ENCODE measurements at places on chromosomes 2 and 18.

DNA sequence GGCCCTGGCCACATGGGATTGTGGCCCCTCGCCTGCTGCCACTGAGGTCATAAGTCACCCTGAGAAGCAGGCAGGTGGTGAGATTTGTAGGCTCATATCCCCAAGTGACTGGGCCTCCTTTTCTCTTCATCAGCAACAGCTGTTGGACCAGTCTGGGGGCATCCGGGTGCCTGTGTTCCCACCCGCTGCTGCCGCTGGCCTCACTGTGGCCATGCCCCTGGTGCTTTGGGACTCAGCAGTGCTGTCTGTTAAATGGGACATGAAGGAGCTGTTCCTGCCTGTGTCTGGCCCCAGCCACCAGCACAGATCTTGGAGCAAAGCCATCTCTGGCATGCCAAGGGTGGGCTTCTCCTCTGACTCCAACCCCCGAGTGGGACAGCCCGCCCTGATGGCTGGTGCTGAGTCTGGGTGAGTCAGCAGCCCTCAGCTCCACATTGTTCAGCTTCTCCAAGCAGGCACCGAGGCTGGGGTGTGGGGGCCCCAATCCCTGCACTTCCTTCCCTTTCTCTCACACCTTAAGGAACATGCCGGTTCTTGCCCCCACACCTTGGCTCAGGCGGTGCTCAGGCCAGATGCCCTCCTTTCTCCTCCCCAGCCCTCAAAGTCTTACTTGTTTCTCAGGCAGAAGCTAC lies 207.9 kb downstream of the GLI2 start:
- DNase-seq, result no peak

DNA sequence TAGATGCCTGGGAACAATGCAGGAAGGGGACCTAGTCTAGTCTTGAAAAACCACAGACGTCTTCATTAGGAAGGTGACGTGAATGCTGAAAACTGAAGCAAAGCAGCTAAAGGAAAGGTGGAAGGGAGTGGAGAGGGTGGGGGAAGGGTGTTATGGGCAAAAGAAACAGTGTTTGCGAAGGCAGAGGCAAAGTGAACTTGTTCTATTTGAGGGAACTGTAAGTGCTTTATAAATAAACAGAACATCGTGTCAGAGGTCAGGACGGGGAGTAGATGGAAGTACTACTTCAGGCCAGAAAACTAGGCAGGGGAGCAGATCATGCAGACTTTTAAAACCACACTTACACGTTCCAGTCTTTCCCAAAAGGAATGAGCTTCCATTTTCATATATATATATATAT lies 57.8 kb downstream of the FASTKD2 start:
- no peak for DNase-seq

DNA sequence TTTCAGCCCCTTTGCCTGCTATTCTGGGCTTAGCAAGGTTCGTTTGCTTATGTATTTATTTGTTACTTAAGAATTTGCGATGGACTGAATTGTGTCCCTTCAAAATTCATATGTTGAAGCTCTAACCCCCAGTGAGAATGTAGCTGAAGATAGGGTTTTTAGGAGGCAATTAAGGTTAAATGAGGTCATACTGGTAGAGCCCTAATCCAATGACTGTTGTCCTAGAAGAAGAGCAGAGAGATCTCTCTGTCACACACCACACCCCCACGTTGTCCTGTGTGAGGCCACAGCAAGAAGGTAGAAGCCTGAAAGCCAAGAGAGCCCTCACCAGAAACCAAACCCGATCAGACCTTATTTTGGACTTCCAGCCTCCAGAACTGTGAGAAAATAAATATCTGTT lies 66.7 kb downstream of the KIAA1328 start:
- DNase-seq, result no peak

- DNase-seq, result no peak
These were observed 79.7 kb downstream of the STRN start for GRCh38 chr2:36886664-36887063.

DNA sequence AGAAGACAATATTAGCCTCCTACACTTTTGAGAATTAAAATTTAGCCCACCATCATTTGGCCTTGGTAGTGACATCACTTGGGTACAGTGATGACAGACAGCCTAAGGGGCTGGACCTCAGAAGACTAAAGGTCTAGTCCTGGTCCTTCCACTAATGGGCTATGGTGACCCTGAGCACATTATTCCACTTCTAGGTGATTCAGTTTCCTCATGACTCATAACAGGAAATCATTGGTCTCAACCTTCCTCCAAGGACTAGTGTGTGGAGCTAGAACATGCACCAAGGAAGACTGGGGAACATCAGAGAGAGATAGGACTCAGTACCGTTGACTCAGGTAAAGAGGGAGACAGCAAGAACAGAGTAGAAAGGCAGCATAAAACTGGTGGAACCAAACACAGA lies 64.0 kb downstream of the TFCP2L1 start:
- DNase-seq, result no peak

DNA sequence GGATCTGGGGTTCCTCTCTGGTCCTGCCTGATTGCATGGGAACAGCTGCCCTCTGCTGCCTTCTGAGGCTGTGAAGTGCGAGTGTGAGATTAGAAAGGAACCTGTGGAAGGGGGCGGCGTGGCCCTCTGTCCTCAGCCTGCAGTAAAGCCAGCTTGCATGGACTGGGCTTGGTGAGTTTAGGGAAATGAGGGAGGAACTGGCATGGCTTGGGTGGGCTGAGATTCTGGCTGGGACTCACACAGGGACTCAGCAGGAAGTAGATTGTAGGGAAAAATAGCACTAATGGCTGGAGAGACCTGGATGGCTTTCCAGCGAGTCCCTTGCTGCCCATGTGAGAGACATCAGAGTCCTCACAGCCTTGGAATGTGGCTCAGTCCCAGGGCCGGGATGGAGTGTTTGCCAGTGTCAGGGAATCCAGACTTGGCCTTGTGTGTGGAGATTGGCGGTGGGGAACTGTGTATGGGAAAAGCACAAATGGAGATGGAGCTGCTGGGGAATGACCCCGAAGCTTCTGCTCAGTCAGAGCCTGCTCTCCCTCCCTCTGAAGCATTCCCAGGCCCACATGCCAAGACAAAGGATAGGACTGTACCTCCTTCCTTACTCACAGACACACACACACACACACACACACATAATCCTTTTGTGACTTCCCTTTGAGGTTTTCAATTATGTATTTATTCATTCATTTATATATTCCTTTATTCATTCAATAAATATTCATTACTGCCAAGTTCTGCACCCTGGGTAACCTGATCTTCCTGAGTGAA lies 115.4 kb downstream of the ACAA2 start:
- DNase-seq, result no peak

DNA sequence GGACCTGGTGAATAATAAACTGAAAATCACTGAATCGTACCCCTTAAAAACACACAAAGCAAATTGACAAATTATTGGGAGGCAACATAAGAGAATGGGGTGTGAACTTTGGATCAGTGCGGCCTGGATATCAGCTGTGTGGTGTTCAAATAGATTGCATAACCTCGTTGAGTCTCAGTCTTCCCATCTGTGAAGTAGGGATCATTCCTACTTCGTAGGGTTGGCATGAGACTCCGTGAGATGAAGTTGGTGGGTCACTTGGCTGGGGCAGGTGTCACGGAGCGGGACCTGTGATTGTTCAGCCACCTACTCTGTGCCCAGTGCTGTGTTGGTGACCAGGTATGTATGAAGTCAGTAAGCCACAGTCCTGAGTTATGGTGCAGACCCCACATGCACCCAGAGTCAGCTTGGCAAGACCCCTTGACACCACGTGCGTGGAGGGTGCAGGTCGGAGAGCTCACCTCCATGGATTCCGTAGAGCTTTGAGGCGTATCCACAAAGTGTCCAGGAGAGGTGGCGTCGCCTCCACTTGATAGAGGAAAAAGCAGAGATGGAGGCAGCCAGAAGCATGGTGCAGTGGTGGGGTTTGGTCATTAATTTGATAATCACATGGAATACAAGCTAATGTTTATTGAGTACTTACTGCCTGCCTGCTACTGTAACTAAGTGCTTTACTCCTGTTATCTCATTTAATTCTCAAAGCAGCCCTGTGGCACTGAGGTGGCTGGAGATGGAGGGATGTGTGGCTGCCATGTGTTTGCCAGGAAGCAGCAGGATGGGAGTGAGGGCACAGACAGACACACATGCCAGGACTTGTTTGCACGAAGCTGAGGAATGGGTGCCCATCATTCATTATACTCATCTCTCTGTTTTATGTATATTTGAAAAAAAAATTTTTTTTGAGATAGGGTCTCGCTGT lies 35.8 kb downstream of the HPCAL1 start:
- DNase-seq, result no peak

DNA sequence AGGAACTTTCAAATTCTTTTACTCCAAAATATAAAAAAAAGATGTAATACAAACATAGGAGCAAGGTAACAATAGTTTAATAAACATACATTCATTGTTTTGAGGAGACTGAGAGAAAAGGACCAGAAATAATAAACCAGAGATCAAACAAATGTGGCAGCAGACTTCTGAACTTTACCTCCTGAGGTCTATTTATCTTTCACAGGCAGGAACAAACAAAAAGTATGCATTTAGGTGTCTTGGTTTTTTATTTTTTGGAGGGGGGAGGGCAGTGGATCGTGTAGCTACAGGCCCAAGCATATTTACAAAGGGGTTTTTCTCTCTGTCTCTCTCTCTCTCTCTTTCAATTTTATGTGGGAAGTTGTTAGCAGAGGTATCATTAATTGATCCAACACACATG lies 5.6 kb downstream of the PPP4R1 start:
- DNase-seq, result no peak

DNA sequence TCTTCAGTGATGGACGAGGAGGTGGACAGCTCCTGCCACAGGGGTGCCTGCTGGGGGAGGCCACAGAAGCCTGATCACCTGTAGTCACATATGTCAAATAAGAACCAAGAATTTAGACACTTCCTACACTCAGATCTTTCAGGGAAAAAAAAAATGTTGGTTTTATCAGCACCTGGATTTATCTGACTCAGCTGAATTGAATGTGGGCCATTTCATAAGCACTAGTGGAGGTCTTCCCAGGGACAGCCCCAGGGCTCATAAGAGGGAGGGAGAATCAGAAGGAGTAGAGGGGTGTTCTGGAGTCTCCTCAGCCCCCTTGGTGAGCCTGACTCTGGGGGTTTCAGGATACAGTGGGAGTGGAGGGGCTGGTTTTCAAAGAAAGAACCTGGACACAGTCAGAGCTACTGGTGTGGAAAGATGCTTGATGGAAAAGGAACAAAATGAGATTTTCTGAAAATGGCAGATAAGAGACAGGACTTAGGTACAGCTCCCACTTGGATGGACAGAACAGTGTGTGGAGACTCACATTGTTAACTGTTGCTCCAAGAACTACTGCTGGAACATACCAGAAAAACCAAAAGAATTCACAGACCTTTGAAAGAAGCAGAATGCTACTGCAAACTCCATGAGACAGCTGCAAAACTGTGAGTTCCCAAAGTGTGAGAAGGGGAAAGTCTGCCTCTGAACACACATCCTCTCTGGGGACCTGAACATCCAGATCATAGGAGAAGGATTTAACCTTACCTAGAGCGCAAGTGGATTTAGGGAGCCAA lies 45.4 kb downstream of the LCT start:
- no peak for DNase-seq

- DNase-seq, result no peak
These were observed 97.3 kb upstream of the CREB1 start for GRCh38 chr2:207432453-207432852.

Measured in cortex of kidney (tissue), 1 donor.